SK-N-MC (cell line): ENCODE measurements at places on chromosomes 3 and 15.

DNA sequence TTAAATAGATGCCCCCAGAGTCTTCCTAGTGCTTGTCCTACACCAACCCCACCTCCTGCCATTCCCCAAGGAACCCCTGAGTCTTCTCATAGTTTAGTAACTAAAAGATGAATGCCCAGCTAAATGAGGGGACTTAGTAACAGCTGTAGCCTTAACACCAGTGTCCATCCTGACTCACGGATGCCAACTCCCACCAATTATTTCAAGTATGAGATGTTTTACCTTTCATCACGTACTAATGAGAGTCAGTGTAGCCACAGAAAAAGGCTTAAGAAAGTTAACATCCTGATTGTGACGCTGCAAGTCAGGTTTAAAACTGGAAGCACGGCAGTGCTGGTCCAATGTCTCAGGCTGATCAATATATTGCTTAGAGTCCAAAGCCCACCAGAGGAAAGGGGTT, 109.9 kb downstream of the FMN1 start:
- no peak for DNase-seq

- DNase-seq = no peak
Observed at GRCh38 chr3:104816716-104817115, 550.0 kb upstream of the ALCAM start.

GRCh38 chr3:194198938-194199337, 63.0 kb downstream of the HES1 start:
- DNase-seq = no peak

GRCh38 chr3:189229196-189229828, 57.5 kb downstream of the TPRG1 start:
- no peak for DNase-seq

GRCh38 chr15:62047282-62047827, 12.9 kb downstream of the VPS13C start:
- DNase-seq = no peak

- DNase-seq = no peak
Observed at GRCh38 chr3:87710028-87710427, 348.8 kb downstream of the CGGBP1 start.

DNA sequence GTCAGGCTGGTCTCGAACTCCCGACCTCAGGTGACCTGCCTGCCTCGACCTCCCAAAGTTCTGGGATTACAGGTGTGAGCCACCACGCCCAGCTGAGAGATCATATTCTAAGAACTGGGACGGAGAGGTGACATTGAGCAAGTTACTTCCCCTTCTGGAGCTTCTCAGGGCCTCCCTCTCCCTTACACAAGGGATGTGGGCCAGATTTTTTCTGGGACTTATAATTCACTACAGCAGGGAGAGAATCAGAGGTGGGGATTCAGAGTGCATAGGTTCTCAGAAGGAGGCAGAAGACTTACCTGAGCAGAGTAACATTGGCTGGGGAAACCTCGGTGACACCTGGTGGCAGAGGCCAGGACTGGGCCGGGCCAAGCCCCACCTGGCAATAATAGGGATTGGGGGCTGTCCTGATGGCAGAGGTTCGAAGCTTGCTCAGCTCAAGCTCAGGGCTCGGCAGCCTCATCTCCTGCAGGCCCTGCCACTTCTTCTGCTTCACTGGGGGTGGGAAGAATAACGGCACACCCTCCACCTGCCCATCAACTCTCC, 6.8 kb downstream of the LTK start:
- no peak for DNase-seq

GRCh38 chr3:134333522-134334181, 40.6 kb downstream of the AMOTL2 start:
- no peak for DNase-seq

DNA sequence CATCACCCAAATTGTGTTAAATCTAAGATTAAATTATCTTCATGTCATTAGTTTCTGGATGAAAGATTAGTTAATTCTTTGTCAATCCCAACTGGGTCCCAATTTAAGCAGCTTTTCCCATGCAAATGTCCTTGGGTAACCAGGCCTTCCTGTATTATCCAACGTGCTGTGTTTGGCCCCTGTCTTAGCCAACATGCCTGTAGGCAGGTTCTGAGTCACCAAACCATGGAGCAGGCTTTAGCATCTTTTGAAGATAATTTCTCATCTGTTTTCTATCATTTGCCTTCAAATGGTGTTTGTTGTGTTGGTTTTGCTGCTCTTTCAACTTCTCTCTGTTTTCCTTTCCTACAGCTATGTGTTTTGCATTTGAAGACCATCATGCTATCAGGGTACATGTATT, 216.2 kb downstream of the ITPR1 start:
- no peak for DNase-seq

GRCh38 chr3:41650406-41650805, 311.5 kb downstream of the ULK4 start:
- no peak for DNase-seq

DNA sequence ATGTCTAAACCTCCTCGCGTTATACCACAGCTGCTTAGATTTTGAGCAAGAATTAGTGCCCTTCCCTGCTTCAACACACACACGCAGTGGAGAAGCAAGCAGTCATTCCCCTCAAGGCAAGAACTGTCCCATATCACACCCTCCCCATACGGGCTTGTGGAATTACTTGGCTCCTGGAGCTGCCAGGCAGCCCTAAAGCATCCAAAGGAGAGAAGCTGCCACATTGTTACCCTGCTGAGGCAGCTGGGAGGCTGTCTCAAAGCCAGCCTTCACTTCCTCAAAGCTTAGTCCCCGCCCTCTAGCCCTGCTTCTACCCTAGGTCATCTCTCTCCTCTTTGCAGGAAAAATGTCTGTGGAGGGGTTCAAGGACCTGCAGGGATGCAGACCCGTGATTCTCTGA, 153.4 kb downstream of the RORA start:
- no peak for DNase-seq

DNA sequence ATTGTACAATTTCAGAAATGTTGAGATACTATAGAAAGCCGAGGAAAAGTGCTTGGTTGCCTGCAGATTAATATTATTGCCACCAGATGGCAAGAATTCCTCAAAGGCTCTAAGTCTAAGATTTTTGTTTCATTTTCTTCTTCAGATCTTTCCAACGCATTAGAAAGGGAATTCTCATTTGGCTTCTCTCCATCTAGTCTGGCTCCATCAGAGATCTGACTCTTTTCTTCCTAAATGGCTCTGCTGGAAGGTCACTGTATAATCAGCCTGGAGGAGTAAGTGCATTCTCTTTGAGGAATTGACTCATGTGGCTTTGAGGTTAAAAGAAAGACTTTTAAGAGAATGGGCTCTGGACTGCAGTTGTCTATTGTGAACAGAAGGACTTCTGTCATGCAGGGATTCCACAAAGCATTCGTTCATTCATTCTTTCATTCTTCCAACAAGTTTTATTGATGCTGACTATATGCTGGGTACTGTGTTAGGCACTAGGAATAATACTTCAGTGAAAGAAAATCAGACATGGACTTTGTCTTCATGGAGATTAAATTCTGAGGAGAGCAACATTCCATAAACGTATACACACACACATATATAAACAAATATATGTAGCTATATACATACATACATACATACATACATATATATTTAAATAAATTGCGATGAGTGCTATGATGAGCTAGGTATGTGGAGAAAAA, 55.3 kb downstream of the SLC28A2 start:
- no peak for DNase-seq

DNA sequence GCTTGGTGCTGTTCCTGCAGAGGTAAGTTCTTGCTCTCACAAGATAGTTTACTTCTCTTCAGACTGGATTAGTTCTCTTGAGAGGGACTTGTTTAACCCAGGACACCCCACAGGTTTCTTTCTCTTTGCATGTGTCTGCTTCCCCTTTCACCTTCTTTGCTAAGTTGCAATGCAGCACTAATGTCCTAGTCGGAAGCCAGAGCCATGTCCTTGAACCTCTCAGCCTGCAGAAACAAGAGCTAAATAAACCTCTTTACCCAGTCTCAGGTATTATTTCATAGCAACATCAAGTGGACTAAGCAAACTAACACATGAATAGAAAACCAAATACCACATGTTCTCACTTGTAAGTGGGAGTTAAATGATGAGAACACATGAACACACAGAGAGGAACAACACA, 915.2 kb downstream of the NSUN3 start:
- no peak for DNase-seq

DNA sequence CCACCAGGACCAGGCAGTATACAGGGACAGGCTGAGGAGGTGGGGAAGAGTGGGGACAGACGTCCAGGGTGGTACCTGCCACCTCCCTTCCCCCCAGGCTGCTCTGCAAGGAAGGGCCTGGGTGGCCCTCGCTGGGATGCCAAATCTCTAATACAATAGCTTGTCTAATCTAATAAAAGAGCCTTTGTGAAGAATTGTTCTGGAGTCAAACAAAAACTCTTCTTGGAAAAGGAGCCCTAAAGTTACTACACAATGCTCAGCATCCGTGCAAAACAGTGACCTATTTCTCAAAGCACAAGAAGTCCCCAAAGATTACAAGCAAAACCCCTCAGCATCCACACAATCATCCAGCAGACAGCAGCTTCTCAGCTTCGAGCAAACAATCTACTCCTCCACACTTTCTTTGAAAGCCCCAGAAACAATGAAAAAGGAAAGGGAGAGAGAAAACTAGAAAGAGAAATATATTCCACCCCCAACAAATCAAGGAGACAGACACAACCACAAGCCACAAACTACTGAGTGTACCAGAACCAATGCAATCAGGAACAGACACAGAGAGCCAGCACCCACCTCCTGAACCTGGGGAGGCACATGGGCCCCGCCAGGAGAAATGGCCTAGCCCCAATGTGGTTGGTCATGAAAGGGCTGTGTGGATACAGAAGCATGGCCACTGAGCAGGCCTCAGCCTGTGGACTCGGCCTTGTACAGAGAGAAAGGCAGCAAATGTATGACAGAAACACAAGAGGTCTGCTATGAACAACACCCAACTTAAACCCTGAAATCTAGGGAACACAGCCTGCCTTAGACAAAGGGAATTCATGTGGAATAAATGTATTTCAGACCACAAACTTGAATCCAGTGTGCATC, 177.1 kb upstream of the CHRNA7 start:
- no peak for DNase-seq

- DNase-seq = no peak
Observed at GRCh38 chr3:97911459-97911858, 60.8 kb downstream of the RIOX2 start.

- DNase-seq = no peak
Observed at GRCh38 chr3:106610362-106610959, 741.6 kb upstream of the CBLB start.

GRCh38 chr3:87973906-87974305, 84.9 kb downstream of the CGGBP1 start:
- DNase-seq = no peak

GRCh38 chr3:5005367-5005766, 26.1 kb downstream of the BHLHE40 start:
- DNase-seq = no peak

DNA sequence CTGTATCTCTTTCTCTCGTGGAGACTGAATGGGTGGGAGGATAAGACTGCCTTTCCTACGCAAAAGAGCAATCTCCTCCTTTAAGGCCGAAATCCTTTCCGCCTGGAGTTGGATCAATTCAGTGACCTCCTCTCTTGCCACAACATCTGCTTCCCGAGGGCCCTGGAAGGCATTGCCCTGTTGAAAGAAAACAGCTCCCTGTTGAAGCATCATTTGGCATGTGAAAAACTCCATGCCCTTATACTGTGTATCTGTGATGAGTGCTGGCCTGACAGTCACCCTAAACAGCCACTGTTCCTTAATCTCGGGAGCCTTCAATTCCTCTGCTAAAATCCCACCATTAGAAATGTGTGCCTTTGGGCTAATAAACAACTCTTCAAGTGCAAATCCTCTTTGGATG, 80.2 kb downstream of the BOC start:
- DNase-seq = no peak

DNA sequence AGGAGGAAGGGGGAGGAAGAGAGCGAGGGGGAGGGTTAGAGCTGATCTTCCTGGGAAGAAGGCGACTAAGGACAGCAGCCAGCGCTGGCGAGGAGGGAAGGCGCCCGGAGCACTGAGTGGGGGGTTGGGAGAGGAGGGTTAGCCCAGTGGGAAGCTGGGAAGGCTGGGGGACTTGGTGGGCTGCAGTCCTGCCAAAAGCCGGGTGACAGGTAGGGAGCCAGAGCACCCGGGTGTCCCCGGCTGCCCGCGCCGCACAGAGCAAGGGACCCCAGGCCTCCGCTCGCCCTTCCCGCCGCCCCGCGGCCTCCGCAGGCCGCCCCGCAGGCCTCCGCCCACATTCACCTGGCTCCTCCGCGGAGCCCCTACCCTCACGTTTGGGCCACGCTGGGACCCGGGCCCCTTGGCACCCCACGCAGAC, 448 bp downstream of the SLC12A8 start:
- no peak for DNase-seq

GRCh38 chr3:113423699-113424098, 17.6 kb downstream of the CFAP44 start:
- no peak for DNase-seq

DNA sequence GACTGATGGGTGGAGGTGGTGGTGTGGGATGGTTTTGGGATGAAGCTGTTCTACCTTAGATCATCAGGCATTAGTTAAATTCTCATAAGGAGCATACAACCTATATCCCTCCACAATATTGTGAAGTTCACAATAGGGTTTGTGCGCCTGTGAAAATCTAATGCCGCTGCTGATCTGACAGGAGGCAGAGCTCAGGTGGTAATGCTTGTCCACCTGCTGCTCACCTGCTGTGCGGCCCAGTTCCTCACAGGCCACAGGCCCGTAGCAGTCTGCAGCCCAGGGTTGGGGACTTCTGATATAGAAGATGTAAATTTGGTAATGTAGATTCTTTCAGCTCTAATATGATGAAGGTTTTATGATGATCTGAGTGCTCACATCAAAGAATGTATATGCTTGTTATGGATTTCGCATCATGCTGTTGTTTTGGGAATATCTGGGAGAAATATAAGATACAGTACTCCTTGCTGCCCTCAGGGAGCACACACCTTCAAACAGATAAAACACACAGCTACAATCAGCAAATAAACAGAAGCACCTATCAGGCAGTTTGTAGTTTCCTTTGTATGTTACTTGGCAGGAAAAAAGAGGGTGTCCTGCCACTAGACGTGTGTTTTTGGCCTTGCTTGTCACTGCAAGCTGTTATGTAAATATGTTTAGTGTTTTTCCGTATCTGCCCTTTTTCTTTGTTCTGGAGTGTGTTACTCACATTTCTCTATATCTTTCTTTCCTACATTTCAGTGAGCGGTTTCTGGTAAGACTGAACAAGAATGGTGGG, 239.1 kb upstream of the MANF start:
- DNase-seq = no peak

- no peak for DNase-seq
Observed at GRCh38 chr3:188296761-188297612, 143.0 kb downstream of the LPP start.

- no peak for DNase-seq
Observed at GRCh38 chr15:83046558-83047127, 20.4 kb downstream of the BTBD1 start.

DNA sequence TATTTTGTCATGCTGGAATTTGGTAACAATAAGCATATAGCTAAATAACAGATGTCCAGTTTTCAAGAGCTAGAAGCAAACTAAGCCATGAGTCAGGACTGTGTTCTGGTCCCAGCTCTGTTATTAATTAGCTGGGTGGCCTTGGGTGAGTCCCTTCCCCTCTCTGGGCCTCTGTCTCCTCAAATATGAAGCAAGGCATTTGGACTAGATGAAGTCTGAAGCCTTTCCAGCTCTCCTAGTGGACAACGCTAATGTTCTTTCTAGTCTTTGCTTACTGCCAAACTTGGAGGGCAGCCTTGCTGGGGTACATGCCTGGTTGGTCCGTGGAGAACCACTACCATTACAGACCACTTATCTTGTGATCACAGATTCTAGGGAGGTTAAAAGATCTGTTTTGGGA, 127.6 kb downstream of the DUT start:
- DNase-seq = no peak

- no peak for DNase-seq
Observed at GRCh38 chr3:39990532-39990931, 181.1 kb downstream of the MYRIP start.

- no peak for DNase-seq
Observed at GRCh38 chr3:197722734-197723133, 14.0 kb downstream of the RUBCN start.
